ENCODE measurements at places on chromosomes 3 and 15.

GRCh38 chr3:158809642-158810041, 7.8 kb downstream of the MFSD1 start:
- DNase-seq: no peak

DNA sequence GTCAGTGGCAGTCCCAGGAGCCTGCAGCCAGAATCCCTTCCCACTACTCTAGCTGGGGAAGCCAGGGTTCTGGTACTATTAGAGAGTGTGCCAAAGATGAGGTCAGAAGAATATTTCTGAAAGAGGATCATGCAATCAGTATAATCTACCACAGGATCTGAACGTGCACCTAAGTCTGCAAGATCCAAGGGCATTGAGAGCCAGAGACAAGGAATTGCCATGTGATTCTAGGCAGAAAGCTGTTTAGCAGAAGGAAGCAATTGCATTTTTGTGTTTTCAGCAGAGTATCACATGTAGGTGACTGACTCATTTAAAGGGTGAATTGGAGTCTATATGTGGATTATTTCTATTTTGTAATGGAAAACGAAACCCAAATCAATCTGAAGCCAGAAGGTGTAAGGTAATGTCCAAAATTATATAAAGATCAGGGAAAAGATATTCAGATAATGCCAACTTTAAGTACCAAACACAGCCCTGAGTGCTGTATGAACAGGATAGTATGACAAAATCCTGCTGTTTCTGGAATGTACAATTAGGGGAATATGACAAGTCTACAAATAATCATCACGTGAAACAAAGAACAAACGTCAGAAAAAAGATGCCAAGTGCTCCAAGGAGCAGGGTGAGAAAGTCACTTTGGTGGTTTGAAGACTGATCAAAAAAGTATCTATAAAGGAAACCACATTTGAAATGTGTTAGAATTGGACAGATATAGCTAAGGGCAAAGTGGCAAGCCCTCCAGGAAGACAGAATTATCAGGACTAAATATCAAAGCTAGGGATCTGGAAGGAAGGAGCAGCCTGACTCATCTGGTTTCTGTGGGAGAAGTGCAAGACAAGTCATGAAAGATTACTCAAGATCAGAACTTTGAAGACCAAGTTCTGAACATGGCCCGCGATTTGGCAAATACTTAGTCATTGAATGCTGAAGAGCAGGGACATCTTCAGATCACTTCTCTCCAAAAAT, 1036.6 kb downstream of the NTRK3 start:
- no peak for DNase-seq

DNA sequence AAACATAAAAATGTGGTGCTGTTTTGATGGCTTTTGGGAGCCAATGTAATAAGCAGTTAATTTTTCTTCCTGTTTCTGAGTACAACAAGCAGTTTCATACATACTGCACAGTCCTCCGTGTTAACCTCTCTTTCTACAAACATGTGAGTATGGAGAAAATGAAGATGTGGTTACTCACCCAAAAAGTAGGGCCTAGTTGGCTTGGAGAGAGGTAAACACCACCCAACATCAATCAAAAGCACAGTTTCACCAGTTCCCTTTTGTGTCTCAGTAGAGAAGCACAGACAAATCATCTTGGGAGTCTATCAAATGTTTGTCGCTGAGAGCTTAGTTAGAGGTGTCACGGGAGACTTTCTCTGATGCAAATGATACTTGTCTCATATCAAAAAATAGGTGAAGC, 320.2 kb downstream of the UNC13C start:
- DNase-seq: no peak

DNA sequence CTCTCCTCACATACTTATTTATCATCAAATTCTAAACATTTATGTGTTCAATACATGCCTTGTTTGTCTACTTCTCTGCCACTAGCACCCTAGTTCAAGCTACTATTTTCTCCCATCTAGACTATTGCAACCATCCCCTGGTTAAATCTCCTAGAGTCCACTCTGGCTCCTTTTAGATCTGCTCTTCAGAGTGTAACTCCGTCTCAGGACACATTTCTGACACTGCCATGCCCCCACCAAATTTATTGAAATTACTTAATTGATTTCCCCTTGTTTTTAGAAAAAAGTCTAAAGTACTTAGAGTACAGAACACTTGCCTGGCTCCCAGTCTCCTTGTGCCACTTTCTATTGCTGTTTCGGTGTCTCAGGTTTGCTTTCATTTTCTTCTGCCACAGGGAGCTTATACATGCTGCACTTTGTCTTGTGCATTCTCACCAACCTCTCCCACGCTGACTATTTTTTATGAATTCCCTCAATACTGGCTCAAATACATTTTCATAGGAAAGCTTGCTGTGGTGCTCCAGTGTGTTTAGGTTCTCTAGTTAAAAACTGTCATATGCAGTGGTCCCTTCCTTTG, 792.3 kb downstream of the DIPK2A start:
- no peak for DNase-seq

GRCh38 chr15:67838789-67839332, 984 bp downstream of the RNU6-1 start:
- no peak for DNase-seq

GRCh38 chr3:181728470-181729340, 17.0 kb downstream of the SOX2 start:
- no peak for DNase-seq

- no peak for DNase-seq
These were observed 316.6 kb downstream of the CGGBP1 start for GRCh38 chr3:87742250-87742649.

GRCh38 chr3:14688525-14688924, 13.6 kb downstream of the C3orf20 start:
- no peak for DNase-seq
